ENCODE measurements at places on chromosomes 5 and 9.

DNA sequence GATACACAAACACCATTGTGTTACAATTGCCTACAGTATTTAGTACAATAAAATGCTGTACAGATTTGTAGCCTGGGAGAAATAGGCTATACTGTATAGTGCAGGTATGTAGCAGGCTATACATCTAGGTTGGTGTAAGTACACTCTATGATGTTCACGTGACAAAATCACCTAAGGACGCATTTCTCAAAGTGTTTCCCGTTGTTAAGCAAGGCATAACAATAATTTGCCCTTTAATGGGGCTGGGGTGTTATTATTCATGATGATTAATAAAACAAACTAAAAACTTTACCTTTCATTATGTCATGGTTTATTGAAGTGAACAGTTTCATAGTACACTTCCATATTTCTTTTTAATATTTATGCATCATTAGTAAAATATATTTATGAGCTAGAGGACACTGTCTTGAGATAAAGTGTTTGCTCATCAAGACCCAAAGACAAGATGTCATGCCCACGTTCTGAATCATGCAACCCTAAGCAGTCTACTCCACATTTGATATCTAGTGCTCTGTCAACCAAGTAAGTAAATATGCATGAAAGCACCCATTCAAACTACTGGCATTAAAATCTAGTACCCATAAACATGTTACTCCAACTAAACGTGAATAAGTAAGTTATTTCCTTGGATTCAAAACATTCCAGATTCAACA, 220.5 kb downstream of the NR2F1-AS1 start:
- DNase-seq = no peak

- DNase-seq = no peak
Measured at GRCh38 chr5:66511491-66511890, 84.7 kb upstream of the MAST4 start.

DNA sequence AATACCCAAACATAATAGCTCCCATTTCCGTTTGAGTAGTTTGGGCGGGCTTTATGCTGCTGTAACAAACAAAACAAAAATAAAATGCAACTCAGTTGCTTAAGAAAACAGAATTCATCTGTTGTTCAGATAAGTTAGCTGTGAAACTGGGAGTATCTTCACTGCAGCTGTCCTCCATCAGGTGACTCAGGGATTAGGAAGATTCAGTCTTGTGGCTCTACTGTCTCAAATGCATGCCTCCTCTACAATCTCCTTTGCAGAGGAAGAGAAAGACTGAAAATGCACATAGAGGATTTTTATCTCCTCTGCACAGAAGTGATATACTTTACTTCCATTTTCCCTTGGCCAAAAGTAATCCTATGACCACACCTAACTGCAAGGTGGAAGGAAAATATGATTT, 883.7 kb downstream of the PTPRD start:
- no peak for DNase-seq

DNA sequence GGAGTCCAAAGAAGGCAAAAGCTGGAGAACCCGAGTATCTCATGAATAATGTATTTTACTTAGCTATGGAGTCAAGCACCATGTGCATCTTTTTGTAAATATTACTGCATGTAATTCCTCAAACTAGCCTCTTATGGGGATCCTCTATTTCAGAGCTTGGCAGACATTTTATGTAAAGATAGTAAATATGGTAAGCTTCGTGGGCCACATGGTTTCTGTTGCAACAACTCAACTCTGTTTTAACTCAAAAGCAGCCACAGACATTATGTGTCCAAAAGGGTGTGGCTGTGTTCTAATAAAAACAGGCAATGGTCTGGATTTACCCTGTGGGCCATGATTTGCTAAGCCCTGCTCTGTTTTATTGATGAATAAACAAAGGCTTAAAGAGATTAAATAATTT, 17.3 kb downstream of the DAPK1 start:
- DNase-seq = no peak

DNA sequence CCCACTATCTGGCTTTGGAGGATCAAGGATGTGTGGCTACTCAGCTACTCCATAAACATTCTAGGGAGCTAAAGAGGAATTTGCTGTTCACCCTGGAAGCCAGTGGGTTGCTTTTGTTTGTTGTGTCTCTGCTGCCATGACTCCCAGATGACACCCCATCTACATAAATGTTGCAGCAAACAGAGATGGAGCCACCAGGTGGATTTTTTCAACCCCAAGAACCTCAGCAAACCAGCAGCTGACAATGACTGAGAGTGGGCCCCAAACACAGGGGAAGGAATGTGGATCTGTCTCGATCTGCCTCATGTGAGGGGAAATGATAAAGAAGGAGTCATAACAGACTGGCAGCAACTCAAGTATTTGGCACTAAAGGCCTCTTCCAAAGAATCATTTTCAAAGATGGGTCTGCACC, 132.7 kb upstream of the TNC start:
- no peak for DNase-seq

DNA sequence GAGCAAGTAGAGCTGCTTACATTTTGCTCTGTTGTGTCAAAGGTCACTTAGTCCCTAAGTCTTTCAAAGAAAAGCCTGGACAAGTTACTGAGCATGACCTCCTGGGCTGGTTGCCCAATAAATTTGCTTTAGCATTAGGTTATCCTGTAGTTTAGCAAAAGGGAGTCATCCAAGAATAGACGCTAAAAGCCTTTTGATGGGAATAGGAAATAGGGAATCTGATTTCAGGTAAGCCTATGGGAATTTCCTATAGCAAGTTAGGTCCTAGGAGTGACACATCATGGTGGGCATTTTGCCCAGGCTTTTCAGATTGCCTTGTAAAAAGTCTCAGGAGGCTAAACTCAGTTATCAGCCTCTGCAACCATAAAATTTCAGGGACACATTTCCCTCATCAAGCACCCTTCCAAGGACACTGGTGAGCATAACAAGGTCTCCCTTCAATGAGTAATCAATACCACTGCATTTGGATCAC, 67.6 kb upstream of the RANBP3L start:
- no peak for DNase-seq

GRCh38 chr5:56465769-56466135, 232.6 kb upstream of the ANKRD55 start:
- DNase-seq = no peak

GRCh38 chr9:102047549-102047948, 309.1 kb upstream of the GRIN3A start:
- DNase-seq = no peak

DNA sequence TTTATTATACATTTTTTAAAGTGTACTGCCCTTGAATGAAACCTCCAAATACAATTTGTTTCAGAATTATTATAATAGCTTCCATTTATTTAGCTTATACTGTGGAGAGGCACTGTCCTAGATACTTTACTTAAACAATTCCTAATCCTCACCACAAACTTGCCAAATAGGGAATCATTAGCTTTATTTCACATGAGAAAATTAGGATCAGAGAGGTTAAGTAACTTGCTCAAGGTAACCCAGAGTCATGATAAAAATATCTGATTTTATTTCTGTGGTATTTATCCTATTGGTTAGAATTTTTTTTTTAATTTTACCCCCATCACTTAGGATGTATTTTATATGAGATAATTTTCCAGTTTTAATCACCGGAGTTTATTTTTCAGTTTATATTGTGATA, 78.4 kb downstream of the ADGRV1 start:
- DNase-seq = no peak

DNA sequence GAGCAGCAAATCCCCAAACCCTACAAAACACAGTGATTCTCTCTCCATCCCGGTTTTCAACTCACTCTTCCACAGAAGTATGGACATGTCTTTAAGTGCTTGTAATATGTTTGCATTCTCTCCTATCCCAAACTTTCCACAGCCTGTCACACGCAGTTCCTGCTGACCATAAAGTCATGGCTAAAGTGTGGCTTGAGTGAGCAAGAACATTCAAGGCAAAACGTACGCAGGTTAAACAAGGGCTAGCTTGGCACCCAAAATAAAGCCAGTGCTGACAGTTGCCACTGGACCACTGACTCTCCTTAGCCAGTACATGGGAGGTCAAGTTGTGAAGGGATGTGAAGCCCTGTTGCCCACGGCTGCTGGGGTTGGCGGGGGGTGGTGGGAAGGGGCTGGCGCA, 211.1 kb upstream of the IRX1 start:
- no peak for DNase-seq

- DNase-seq = no peak
Measured at GRCh38 chr5:174344335-174344734, 298.8 kb downstream of the NSG2 start.

GRCh38 chr5:121693864-121694263, 157.8 kb upstream of the FTMT start:
- DNase-seq = no peak

DNA sequence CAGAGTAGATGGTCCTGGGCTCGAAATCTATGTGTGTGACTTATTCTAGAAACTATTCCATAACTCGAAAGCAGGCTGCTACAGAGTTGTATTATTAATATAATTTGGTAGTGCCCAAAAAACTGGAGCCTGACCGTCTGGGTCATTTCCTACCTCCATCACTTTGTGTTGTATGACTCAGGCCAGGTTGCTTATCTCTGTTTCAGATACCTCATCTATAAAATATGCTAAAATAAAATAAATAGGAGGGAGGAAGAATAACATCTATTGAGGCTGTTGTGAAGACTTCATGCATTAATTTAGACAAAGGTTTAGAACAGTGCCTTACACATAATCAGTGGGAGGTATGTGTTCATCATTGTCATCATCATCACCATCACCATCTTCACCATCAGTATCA, 57.7 kb downstream of the PDE4D start:
- DNase-seq = no peak
